ENCODE measurements at places on chromosomes 5 and 9.

DNA sequence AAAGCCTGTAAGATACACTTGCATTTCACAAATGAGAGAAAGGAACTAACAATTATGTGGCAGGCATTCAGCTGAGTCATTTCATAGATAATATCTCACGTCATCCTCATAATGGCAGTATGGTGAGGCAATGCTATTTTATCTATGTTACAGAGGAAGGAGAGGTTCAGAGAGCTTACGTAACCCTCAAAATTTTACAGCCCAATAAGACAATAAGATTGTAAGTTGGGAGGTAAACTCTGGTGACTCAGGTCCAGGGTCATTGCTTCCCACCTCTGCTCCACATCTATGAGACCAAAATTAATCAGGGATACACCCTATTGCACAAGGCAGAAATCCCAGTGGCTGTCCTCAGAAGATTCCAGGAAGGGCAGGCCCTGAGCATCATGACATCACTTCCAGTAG lies 309.7 kb downstream of the NSG2 start:
- no peak for DNase-seq

DNA sequence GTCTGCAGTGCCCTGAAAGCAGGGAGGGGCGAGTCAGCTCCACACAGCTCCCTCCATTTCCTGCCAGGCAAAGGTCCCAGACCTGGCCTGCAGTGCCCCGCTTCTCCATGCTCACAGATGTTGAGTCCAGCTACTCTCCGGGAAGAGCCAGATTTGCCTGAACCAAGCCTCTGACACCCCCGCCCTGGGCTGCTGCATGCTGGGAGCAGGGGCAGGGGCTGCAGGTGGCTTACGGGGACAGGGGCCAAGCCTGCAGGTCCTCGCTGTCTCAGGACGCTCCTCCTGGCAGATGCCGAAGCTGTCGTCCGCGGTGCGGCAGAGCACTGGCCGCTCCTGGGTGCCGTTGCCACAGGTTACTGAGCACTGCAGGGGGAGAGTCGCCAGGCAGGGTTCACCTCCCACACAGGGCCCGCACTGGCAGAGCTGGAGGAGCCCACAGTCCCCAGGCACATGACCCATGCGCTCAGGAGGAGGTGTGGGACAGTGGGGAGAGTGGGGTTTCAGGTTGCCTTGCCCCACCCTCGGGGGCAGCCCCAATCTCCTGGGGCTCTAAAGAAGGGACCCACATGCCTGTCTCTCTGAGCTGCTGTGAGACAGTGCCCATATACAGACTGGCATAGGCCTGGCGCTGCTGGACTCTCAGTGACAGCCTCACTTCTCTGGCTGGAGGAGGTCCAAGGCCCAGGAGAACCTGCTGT lies 62.4 kb downstream of the ZNF354C start:
- no peak for DNase-seq

DNA sequence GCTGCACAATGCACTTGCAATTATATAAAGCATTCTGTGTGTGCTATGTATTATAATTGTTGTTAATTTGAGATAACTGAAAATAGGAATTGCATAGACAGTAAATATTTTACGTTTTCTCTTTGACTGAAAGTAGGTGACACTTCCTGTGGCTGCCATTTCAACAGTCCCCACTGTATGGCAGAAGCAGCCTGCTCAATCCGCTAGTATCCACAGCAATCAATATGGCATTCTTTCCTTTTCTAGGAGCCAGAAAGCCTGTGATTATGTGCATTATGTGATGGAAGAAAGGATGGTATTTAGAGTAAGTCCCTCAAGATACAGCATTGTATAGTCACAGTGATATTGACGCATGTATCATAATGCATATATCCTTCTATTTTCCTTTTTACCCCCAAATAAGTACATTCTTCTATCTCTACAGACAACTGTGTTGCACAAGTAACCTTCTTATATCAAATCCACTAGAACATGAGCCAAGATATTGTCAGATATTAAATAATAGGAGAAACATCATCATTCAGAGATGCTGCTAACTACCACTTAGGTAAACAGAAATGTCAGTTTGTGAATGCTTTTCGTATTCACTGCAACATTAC lies 59.7 kb downstream of the CARTPT start:
- DNase-seq, result no peak

- no peak for DNase-seq
These were observed 159.0 kb downstream of the KCTD16 start for GRCh38 chr5:144329681-144330080.

GRCh38 chr9:113343732-113344231 lies 3.7 kb upstream of the WDR31 start:
- DNase-seq, result no peak

DNA sequence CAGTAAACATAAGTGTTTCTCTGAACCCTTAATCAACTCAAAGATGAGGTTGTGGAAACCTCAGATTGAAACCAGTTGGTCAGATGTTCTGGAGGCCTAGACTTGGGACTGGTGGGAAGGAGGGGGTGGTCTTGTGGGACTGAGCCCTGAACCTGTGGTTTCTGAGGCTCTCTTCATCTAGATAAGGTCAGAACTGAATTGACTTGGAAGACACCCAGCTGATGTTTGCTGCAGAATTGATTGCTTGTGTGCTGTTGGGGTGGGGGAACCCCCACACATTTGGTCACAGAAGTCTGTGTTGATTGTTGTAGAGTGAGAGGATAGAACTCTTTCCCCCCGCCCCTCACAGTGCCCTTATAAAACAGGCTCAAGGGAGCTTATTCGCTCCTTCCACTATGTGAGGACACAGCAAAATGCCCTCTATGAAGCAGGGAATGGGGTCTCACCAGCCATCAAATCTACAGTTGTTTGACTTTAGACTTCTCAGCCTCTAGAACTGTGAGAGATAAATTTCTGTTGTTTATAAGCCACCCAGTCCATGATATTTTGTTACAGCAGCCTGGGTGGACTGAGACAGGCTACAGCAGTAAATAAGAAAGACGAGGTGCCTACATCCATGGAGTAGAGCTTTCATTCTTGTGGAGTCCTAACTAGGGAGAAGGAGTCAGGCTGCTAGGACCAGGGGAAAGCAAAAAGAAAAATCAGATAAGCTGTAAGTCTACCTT lies 25.7 kb upstream of the UGCG start:
- DNase-seq, result no peak

DNA sequence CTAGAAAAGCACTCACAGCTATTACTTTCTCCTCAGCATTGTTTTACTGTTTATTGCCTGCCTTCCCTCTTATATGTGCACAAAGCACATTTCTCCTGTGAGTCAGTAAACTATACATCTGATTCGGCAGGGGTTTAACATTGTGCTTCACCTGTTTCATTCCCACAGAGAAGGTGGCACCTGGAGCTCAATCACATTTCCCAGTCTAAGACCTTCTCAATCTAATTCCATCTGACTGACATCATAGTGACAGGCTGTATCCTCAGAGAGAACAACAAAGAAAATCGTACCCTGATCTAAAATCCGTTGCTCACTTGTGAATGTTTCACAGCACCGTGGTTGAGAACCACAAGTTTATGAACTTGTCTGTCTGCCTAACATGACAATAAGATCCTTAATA lies 92.4 kb upstream of the CAST start:
- no peak for DNase-seq

GRCh38 chr5:61051267-61051666 lies 106.3 kb downstream of the NDUFAF2 start:
- no peak for DNase-seq

DNA sequence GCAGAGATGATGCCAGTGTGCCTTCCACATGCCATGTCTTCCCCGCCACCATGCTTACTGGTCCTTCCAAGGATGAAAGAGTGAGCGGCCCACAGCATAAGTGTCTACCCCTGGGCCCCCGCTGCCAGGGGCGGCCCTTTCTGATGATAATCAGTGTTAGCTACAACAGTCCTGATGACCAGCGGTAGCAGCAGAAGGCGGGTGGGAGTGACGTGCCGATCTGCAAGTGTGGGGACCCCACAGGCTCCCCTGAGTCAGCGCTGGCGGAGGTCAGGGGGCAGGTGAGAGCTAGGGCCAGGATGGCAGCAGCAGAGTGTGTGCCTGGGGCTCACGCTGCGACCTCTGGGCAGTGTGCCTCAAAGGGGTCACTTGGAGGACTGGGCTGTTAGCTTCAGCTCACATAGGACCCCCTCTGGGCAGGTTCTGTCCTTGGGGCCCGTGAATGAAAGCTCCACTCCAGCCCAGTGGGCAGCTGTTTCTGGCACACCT lies 80.4 kb downstream of the HMCN2 start:
- no peak for DNase-seq

GRCh38 chr5:22465177-22465576 lies 388.0 kb downstream of the CDH12 start:
- DNase-seq, result no peak

GRCh38 chr9:13705918-13706317 lies 426.4 kb upstream of the MPDZ start:
- DNase-seq, result no peak

GRCh38 chr5:54887663-54888062 lies 97.7 kb downstream of the ESM1 start:
- no peak for DNase-seq

GRCh38 chr5:90843443-90843842 lies 284.8 kb downstream of the ADGRV1 start:
- DNase-seq, result no peak

DNA sequence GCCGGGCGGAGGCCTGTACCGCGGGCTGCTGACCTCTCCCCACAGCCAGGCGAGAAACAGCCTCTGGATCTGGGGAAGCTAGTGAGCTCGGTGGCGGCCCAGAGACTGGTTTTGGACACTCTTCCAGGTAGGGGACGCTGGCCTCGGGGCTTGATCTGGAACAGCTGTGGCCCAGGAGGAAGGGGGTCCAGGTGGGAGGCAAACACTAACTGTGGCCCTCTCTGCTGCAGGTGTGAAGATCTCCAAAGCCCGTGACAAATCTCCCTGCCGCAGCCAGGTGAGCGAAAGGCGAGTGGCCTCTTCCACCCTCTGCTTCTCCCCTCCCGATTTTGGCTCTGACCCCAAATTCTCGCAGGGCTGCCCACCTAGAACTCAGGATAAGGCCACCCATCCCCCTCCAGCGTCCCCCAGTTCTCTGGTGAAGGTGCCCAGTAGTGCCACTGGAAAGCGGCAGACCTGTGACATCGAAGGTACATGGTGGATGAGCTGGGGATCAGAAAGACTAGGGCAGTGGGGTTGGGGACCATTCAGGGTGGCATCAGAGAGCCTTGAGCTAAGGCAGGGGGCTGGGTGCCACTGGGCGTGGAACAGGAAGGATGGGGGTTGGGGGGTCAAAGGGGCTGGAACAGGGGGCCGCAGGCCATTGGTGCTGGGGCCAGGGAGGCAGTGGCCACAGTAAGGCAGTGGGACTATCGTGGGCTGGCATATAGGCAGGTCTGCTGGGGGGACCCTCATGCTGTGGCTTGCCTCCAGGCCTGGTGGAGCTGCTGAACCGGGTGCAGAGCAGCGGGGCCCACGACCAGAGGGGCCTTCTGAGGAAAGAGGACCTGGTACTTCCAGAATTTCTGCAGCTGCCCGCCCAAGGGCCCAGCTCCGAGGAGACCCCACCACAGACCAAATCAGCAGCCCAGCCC lies 12.9 kb upstream of the SLC34A1 start:
- DNase-seq, result no peak

DNA sequence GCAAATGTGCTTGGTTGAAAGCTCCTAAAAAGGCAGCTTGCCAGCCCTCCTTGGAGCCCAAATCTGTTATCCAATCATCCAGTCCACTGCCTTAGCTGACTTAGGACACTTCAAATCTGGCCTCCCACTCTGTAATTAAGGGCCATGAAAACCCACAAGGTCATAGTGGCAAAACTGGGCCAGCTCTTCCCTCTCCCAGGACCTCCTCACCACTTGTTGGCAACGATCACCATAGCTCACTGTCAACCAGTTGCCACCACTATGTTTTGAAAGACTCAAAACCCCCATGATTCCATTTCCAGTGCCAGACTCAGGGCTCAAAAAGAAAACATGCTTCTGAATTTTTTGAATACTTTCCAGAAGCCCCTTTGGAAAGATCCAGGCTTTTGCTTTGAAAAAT lies 107.5 kb downstream of the NREP start:
- DNase-seq, result no peak

GRCh38 chr9:133807037-133807436 lies 68.9 kb upstream of the SARDH start:
- no peak for DNase-seq

- no peak for DNase-seq
These were observed 190.7 kb downstream of the KCTD16 start for GRCh38 chr5:144361406-144361805.

DNA sequence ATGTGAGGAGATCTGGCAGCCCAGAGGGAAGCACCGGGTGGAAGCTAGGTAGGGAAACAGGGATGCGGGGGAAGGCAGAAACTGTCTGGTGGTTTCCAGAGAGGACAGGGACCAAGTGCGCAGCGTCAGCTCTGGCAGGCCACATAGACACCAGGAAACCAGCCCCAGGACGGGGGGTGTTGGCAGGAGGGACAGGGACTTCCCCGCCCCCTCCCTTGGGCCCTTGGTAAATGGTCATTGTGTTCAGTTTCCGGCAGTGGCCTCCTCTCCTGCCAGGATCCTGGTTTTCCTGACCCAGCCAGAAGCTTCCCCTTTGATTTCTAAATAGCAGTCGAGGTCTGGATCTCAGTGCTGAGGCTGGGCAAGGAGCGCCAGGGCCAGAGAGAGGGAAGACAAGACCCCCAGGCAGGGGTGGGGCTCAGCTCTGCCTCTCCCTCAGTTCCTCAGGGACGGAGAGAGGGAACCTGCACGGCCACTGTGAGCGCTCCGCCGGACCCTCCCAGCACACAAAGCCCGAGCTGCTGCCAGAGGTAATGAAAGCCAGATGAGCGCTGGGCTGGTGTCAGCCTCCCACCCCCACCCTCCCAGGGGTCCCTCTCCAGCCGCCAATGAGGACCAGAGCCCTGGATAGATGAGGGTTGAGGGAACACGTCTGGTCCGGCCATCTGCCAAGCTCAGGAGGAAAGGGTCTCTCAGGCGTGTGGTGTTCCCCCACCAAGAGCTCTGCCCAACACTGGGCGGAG lies 1.8 kb downstream of the RALGDS start:
- no peak for DNase-seq

- no peak for DNase-seq
These were observed 153.1 kb downstream of the FOCAD start for GRCh38 chr9:20837166-20837565.

DNA sequence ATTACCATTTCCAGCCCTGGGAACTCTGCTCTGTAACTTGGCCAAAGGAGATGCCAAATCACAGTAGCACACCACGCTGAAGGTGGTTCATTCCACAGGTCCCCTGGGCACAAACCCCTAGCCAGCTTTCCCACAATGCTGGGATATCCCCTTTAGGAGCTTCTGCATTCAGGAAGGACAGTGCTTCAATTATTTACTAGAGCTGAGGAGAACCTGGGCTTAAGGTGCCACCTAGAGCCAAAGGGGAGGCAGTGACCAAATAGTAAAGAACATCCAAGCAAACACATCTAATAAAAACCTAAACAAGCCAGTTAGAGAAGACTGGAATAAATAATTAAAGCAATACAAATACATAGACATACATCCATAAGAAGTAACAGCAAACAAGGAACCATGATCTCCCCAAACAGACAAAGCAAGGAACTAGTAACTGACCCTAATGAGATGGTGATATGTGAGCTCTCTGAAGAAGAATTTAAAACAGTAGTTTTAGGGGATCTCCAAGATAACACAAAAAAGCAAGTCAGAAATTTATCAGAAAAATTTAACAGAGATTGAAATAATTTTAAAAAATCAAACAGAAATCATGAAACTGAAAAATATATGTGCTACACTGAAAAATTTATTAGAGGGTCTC lies 14.6 kb downstream of the KIF4B start:
- DNase-seq, result no peak

Measured in stimulated activated CD4-positive, alpha-beta T cell treated with anti-CD3 and anti-CD28 coated beads, Interleukin-1b, Interleukin-23, amount 100 ng/mL, for 1 hour (primary cell).